ENCODE measurements at places on chromosomes 1 and 21.

DNA sequence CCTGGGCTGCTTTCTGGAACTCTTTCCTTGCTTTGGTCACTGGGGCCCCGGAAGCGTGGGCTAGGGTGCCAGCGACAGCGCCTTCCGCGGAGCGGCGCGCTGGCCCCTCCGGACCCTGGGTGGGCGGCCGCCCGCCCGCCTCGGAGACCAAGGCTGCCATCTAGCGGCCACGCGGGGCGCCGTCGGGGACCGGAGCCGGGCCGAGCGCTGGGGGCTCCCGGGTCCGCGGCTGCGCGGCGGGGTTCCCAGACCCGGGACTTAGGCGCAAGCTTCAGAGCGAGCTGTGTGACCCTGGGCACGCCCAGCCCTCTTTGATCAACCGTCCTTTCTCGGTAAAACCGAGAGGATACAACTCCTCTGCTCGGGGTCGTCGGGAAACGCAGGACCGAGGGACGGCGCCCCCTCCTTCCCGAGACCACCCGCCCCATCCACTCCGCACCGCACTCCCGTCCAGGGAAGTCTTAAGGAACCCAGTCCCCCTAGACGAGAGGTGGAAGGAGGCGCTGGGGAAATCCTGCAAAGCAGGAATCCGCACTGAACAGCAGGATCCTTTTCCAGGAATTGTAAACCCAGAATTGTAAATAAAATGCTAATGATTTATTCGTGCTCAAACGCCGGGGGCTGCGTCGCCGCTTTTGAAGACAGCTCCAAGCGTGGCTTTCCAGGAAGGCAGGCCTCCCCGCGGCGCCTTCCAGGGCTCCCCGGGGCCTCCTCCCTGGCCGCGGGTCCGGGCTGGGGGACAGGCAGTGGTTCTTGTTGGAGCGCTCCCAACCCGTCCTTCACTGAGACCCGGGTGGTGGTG is 41.2 kb downstream of the RRAGC start:
- DNase-seq = no peak

DNA sequence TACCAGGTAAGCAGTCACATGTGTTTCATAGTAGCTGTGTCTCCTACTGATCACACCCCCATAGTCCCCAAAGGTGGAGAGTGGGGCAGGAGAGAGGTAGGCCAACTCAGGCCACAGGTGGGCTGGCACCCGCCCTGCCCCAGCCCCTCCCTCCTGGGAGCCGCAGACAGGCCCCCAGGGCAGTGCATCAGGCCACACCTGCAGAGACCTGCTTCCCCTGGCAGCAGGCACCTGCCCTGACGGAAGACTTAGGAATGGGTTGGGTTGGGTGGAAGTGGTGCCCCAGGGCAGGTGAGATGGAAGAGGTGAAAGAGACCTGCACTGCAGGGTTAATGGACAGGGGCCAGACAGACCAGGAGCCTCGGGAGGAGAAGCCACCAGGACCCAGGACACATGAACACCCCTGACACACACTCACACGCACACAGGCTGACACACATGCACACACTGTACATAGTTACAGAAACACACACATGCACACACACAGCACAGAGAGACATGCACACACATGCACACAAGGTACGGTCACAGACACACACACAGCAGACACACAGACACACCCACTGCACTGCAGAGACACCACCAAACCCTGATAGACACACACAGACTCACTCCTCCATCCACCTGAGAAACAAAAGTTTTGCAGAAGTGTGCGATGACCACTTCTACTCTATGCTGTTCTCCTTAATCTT is 1.7 kb upstream of the COL18A1 start:
- DNase-seq = no peak

DNA sequence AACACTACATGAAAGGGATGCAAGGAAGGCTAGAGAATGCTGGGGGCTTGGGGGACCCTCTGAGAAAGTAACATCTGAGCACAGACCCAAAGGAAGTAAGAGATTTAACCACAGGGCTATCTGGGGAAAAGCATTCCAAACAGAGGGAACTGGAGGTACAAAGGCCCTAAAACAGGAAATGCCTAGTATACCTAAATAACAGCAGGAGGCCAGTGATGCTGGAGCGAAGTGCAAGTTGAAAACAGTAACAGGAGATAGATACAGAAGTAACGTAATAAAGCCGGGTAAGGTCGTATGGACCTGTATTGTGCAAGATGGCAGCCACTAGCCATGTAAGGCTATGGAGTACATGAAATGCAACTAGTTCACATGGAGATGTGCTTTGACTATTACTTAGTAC is 52.1 kb downstream of the CD34 start:
- DNase-seq = no peak

DNA sequence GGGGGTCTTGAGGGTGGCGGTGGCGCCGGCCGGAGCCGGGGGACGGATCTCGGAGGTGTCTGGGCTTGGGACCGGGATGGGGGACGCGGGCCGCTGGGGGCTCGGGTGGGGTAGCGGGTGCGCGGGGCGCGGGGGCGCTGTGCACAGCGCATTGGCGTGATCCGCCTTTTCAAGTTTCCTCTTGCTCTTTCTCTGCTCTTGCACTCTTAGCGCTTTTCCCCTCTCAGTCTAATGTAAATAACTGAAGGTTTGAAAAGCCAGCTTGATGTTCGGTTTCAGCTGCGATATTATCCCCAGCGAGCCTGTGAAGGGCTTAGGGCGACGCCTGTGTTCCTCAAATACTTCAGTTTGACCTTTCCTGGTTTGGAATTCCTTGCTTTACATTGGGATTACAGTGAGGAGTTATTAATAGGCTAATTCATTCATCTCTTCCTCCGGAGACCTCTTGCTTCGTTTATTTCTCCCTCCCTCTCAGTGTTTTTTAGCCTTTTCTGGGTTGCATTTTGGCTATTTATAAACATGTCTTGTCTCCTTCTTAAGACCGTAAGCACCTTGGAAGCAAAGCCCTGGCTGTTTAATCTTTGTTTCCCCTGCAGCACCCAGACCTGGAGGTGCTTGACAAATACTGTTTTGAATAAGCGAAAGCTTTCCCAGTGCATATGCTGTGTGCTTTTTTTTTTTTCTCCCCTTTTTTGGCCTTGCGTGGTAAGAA is 693 bp downstream of the RAB4A start:
- DNase-seq = no peak

GRCh38 chr1:155076371-155076770 is 2.3 kb upstream of the EFNA3 start:
- no peak for DNase-seq

Measured in stimulated activated CD8-positive, alpha-beta memory T cell treated with anti-CD3 and anti-CD28 coated beads, Interleukin-4, amount 100 ng/mL, for 1 hour (primary cell).